ENCODE measurements at places on chromosomes 1 and 21.

DNA sequence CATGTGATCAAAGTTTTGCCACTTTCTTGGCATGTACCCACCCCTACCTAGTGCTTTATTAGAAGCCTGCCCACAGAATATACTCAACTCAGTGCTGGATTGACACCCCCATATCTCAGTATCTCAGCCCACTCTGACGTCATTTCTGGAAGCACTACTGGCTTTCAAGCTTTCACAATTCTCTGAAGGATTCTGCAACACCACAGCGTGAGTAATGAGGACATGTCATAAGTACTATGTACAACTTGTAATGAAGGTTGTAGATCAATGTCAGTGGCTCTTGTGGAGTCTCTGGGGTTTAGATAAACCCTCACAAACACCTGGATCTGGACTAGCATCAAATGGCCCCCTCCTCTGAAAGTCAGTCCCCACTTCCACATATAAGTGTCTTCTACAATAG lies 57.2 kb downstream of the TNFSF4 start:
- no peak for DNase-seq

DNA sequence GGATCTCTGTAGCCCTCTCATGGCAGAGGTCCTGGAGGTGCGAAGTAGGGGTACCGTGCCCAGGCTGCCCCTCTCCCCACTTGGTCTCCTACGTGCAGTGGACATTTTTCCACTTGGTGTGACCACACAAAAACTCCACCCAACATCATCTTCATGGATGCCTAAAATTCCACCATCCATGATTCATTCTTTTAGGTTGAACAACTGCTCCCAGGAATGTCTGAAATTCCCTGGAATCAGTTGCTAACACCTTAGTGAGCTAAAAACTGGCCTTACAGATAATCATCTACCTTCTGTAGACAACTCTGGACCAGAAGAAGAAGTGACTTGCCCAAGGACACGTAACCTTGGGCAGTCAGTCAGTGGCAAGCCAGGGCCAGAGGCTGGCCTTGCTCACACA lies 32.1 kb upstream of the CLIC4 start:
- no peak for DNase-seq

DNA sequence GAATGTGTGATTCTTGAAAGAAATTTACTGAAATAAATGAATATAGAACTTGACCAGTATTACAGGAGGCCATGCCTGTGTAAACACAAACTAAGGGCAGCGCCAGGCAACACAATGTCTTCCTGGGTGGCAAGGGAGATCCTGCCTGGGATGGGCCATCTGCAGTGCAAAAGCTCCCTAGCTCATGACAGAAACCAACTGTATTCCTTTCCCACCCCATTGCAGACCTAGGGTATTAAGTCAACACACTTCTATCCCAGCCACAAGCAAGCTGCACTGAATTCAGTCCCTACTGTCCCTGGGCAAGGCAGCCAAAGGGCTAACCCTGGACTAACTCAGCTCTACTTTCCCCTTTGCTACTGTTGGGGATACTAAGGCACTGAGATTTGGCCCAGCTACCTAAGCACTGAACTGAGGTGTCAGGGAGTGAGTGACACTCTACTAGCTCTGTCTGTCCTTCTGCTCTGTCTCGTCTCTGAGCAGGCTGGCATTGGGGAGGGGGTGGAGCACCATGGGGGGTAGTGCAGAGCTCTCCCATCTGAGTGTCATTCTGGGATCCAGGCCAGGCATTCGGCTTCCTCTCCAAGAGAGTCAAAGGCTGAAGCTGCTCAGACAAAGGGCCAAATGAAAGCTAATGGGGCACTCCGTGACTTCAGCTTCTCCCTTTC lies 2.5 kb downstream of the INKA2 start:
- DNase-seq, result peak; percentile 90

GRCh38 chr1:29126198-29126597 lies 2.5 kb upstream of the TMEM200B start:
- DNase-seq, result no peak

- no peak for DNase-seq
These were observed at the start of gene C1QA for GRCh38 chr1:22636353-22636752. C1QA (plus strand) TSS chr1:22636628; CDS start chr1:22637617, 989 bp downstream.

DNA sequence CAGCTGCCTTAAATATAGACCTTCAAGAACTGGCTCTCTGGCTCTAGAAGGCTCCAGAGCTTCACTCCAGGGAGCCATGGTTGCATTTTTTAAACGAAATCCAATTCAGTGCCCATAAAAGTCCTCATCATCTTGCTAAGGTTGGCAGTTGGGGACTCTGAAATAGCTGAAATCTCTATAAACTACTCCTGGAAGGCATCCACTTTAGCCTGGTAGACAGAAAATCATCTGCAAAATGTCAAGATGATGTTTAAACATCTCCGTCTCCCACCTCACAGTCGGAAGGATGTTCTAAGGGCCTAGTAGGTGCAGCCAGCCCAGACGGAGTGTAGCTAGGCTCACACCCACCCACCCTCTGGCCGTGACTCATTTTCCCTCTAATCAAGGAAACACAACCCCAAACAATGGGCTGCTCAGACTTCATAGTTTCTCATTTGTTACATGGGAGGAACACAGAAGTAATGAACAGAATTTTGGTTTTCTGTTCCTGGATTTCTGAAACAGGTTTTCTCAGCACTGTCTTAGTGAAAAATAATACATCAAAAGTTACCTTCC lies 235.4 kb upstream of the KAZN start:
- peak; percentile 82 for DNase-seq

DNA sequence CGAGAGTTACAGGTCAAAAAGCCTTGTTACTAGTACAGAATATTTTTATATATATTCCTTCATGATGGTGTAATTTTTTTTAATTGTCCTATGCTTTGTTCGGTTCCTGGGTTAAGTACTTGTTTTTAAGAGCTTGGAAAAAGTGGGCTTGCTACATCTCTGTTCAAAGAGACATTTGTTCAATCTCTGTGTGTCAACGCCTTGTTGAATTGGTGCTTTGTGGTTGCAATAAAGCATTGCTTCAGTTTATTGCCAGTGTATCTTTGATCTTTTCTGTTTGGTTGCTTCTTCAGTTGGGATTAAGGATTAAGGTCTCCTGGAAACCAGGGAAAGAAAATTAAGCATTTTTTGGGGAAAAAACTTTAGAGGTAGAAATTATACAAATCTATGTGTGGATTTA lies 47.7 kb upstream of the DNASE2B start:
- no peak for DNase-seq

DNA sequence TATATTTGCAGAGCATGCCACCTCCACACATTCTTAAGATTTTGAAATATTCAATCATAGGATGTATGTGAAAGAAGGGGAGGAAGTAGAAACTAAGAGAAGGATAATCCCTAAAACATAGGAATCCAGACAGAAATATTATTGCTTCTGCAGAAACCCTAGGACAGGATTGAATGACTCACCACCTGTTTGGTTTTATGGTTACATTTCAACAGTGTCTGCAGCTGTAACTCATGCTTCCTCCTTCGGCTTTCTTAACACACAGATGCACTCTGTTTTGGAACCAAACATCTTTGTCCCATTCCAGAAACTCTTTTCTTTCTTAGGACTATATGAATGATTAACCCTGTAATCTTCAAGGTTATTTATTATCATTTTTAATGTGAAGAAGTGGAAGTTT lies 20.7 kb downstream of the RGS7 start:
- no peak for DNase-seq

GRCh38 chr1:214076708-214077065 lies 88.9 kb downstream of the PROX1 start:
- DNase-seq, result peak; percentile 37

DNA sequence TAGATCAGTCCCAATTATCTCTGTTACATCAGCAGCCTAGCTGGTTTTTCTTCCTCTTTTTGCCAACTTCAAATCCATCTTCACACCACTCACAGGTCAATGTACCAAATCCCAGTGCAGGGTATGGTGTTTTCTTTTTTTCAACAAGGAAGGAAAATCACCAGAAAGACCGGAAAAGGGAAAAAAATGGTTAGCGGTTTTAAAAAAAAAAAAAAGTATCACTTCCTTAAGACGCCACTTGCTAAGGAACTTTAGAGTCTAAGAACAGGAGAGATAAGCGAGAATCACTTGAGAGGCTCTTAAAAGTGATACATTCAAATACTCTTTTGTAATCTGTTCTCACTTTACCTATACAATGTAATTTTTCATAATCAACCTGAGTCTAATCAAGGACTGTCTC lies 3.1 kb upstream of the OR10J1 start:
- no peak for DNase-seq

GRCh38 chr1:87329051-87329525 lies 408 bp downstream of the LMO4 start:
- peak; percentile 71 for DNase-seq

DNA sequence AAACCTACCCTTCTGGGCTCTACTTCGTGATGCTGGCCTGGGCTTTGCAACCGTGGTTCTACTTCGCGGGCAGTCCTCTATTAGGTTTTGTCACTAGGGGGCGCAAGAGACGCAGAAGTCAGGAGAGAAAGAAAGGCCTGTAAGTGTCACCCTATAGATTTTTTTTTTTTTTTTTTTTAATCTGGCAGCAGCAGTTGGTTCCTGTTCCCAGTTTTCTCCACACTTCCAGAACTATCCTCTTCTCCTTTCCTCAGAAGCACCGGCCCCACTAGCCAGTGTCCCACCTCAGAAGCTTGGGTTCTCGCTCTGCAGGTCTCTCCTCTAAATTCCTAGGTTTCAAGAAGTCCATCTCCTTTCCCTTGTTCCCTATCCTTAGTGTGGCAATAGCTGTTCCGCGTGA lies 9.1 kb upstream of the LCE2D start:
- DNase-seq, result peak; percentile 82

- DNase-seq, result peak; percentile 51
These were observed 661 bp downstream of the PLEKHO1 start for GRCh38 chr1:150150133-150151021.

DNA sequence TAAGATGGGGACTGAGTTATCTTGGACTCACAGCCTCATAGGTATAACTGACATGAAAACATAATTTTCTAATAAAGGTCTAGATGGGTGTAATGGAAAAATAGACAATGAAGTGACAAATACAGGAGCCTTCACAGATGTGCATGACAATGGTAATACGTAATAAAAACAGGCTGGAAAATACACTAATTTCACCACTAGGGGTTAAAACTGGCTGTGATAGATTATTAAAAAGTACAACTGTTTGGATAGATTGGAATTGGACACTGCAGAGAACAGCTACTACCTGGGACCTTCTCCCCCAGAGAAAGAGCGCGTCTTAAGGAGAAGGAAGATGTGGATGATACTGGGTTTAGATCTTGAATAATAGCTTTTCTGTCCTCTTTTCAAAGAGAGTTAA lies 9.8 kb downstream of the KAZN start:
- DNase-seq, result no peak

DNA sequence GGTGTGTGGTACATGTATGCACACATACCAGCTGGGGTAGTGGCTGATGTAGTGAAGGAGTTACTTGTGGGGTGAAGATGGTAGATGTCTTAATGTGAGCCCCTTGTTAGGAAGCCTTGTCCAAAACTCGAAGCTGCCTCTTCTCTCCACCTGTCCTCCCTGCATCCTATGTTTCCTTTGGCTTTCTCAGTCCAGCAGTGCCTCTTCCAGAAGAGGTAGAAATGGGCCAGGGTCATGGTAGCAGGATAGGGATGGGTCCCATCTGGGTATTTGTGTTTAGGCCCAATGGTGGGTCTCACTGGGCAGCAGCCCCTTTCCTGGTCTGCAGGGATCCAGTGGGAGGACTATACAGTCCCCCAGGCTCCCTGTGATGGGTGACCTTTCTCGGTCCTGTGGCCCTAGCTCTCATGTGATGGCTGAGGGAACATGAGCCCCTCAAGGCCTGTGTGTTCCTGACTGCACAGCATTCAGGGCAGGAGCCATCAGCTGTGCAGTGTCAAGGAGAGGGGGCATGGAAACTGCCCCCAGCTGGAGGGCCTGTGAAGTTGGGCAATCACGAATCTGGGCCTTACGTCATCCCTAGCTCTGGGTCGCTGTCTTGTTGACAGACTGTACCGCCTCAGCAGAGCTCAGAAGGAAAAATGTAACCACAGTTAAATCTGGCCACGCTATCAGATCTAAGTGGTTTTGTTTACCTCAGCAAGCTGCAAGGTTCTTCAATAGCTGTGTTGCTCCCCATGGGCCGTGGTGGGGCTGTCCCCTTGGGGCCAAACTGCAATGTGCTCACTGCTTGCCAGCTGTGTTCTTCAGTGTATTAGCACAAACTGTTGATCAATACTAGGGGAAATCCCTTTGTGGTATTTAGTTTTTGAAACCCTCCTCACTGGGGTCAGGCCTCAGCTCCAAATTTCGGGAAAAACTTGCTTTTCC lies 82.7 kb downstream of the NOS1AP start:
- DNase-seq, result no peak

GRCh38 chr1:232942413-232943294 lies 7.8 kb upstream of the NTPCR start:
- DNase-seq, result no peak

GRCh38 chr1:165893507-165893906 lies 66.1 kb downstream of the UCK2 start:
- no peak for DNase-seq

GRCh38 chr1:16151196-16151994 lies 4.5 kb downstream of the EPHA2 start:
- no peak for DNase-seq

DNA sequence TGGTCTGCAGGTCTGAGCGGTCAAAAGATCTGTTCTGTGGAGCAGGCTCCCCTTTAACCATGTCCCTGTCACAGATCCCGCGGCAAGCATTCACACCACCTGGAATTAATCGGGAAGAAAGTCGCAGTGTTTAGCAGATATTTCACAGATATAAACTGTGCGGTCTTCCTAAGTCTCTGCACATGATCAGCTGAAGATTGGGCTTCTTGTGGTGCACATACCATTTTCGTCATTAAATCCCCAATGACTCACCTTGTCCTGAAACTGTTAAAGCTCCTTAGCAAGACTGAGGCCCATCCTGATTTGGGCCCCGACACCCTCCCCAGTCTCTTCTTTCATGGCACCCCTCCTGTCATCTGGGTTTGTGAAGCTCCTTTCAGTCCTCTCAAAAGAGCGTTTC lies 158.8 kb downstream of the KIF26B start:
- DNase-seq, result no peak

GRCh38 chr1:52670604-52671003 lies 27.5 kb downstream of the COA7 start:
- DNase-seq, result no peak

DNA sequence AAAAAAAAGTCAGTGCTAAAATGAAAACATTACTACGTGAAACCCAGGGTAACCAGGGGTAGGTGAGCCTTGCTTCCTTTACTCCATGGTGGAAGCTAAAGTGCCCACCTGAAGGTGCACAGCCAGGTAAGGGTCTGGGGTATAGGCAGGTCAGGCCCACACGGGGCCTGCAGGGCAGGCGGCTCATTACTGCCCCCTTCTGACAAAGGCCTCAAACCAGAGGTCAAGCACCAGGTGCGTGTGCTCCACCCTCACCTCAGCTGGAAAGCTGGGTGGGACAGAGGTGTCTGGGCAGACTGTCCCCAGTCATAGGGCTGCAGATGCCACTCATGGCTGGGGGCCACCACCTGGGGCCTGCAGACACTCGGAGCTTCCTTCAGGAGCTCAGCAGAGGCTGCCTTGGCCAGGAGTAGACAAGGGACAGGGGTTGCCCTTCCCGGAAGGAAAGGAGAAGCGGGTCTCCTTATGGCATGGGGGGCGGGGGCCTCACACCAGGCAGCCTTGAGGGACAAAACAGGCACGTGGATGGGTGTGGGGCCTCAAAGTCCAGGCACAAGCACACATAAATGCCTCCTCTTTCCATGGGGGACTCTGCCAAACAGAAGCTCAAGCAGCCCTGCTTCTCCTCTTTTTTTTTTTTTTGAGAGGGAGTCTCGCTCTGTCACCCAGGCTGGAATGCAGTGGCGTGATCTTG lies 36.2 kb downstream of the ACOT7 start:
- no peak for DNase-seq

- no peak for DNase-seq
These were observed 147.0 kb downstream of the ST6GALNAC5 start for GRCh38 chr1:77014073-77014788.

Data from brain (organoid and tissue), 16 donors.